ENCODE measurements at places on chromosomes 12 and 14. TPM values are rescaled to one million over a fixed set of nuclear protein-coding genes. Genes with fewer than 3 reads are reported as not detected.

GRCh38 chr14:75196468-75196867 lies 20.1 kb upstream of the TMED10 start:
- no peaks in the 10 kb centered on the region for H3K27me3 ChIP-seq
- H3K36me3 ChIP-seq: no peaks in the 10 kb centered on the region
- no peak for DNase-seq
- H3K4me1 ChIP-seq: no peaks in the 10 kb centered on the region
- no peak overlapping the region for H3K27ac ChIP-seq
- no peak overlapping the region for H3K4me3 ChIP-seq

GRCh38 chr12:21502164-21502496 lies 541 bp downstream of the GOLT1B start:
- peak; percentile 41 for DNase-seq
- peaks cover 15% of the 10 kb centered on the region for H3K4me1 ChIP-seq
- no peaks in the 10 kb centered on the region for H3K27me3 ChIP-seq
- peaks cover 13% of the 10 kb centered on the region for H3K36me3 ChIP-seq
- H3K27ac ChIP-seq: peak overlapping the region; percentile 97

DNA sequence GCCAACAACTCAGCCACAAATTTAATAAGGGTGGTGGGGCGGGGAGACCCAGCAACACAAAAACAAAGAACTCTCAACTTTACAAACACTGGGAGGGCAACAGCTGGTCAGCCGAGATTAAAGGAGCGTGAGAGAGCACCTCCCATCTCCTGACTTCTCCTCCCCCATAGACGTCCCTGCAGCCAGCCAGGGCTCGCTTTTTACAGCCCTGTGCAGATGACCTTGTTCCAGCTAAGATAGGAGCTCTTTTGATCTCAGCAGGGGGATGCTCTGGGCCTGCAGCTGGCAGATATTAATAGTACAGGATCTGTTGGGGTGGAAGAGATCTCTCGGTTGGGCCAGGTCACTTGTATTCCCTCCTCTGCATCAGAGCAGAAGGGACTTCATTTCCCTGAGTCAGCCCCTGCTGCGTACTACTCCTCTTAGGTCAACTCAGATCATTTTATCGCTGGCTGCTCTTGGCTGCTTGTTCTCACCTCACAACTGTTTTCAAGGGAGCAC lies 475.8 kb downstream of the RAD51B start:
- H3K27ac ChIP-seq: no peak overlapping the region
- peaks cover 4% of the 10 kb centered on the region for H3K4me1 ChIP-seq
- H3K4me3 ChIP-seq: no peak overlapping the region
- DNase-seq: no peak

GRCh38 chr12:32478858-32479725 lies 79.7 kb downstream of the FGD4 start:
- no peaks in the 10 kb centered on the region for H3K36me3 ChIP-seq
- no peaks in the 10 kb centered on the region for H3K27me3 ChIP-seq
- no peak overlapping the region for H3K4me3 ChIP-seq
- no peak for DNase-seq

- H3K4me3 ChIP-seq: no peak overlapping the region
- H3K36me3 ChIP-seq: no peaks in the 10 kb centered on the region
- no peak overlapping the region for H3K27ac ChIP-seq
- peaks cover 16% of the 10 kb centered on the region for H3K4me1 ChIP-seq
- peaks cover 11% of the 10 kb centered on the region for H3K27me3 ChIP-seq
- no peak for DNase-seq
These were observed 5.0 kb upstream of the KCNK13 start for GRCh38 chr14:90056826-90057225.

DNA sequence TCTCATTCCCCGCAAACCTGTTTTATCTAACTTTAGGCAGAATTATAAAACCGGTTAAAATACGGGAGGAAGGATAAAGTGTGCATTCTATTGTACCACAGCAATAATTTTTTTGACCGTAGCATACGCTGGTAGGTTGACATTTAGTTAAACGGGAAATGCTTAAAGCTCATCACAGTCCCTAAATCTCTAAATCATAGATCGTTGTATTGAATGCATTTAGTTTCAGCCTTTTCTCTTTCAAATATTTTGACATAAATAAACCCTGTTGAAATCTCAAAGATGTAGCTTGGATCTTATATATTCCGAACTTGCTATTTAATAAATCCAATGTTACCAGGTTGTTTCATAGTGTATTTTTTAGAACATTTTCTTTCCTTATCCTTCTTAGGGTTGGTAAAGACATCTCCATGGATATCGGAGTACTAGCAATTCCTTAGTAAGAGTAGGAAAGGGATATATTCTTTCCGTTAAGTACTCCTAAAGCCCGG lies 798 bp downstream of the CLEC2B start:
- no peak overlapping the region for H3K4me3 ChIP-seq
- H3K27me3 ChIP-seq: no peaks in the 10 kb centered on the region
- H3K27ac ChIP-seq: no peak overlapping the region
- no peaks in the 10 kb centered on the region for H3K36me3 ChIP-seq
- DNase-seq: no peak
- H3K4me1 ChIP-seq: no peaks in the 10 kb centered on the region

GRCh38 chr14:104481323-104481722 lies 98.2 kb upstream of the C14orf180 start:
- DNase-seq: no peak
- H3K36me3 ChIP-seq: no peaks in the 10 kb centered on the region
- H3K27ac ChIP-seq: no peak overlapping the region
- no peaks in the 10 kb centered on the region for H3K4me1 ChIP-seq

DNA sequence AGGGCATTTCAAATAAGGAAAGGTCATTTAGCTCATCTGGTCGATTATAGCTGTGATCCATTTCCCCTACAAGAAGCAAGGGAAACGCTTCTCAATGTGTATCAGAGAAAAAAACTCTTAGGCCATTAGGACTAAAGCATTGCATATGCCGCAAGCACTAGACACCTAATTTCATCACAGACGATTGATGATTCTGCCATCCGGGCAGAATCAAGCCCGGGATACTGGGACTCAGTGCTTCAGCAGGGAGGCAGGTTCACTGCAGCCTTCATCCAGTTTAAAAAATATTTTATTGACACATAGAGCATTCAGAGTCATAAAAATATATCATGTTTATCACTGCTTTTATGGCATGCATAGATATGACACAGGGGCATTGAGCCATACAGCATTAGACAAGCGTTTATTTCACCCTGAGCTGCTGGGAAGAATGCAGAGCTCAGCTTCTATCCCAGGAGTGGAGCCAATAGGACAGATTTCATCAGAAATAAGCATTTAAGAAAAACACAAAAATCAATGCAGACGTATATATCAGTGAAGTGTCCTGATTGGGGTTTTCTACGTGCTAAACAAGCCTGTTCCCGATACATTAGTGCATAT lies 806.9 kb downstream of the GALC start:
- no peaks in the 10 kb centered on the region for H3K27me3 ChIP-seq
- H3K36me3 ChIP-seq: no peaks in the 10 kb centered on the region
- H3K27ac ChIP-seq: no peak overlapping the region

GRCh38 chr14:36949371-36949770 lies 223.0 kb downstream of the SLC25A21 start:
- no peaks in the 10 kb centered on the region for H3K36me3 ChIP-seq
- DNase-seq: no peak
- H3K4me1 ChIP-seq: peaks cover 5% of the 10 kb centered on the region
- H3K4me3 ChIP-seq: no peak overlapping the region

- no peaks in the 10 kb centered on the region for H3K27me3 ChIP-seq
- H3K4me3 ChIP-seq: no peak overlapping the region
- H3K36me3 ChIP-seq: no peaks in the 10 kb centered on the region
- no peak for DNase-seq
These were observed 18.8 kb upstream of the P2RX4 start for GRCh38 chr12:121191151-121191550.

- no peaks in the 10 kb centered on the region for H3K27me3 ChIP-seq
- peaks cover 3% of the 10 kb centered on the region for H3K36me3 ChIP-seq
- H3K4me1 ChIP-seq: no peaks in the 10 kb centered on the region
These were observed 87.4 kb downstream of the SYT1 start for GRCh38 chr12:78951803-78952551.

DNA sequence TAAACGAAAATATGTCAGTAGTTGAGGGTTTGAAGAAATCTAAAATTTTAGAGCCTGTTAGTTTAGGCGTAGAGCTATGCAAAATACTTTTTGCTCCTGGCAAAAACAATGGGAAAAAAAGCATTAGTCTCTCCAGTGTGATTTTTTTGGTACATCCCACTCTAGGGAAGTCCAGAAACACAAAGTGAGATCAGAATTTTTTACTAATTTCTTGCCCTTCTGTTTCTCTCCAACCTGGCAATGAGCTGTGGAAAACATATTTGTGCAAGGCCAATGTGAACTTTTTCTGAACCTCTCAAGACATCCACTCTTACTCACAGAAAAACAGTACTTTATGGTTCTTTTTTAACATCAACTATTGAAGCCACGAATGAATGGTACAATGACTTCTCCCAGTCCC lies 56.9 kb upstream of the DCN start:
- no peak overlapping the region for H3K4me3 ChIP-seq
- H3K4me1 ChIP-seq: no peaks in the 10 kb centered on the region
- no peak for DNase-seq

- H3K27me3 ChIP-seq: no peaks in the 10 kb centered on the region
- H3K4me3 ChIP-seq: no peak overlapping the region
- H3K27ac ChIP-seq: no peak overlapping the region
- H3K4me1 ChIP-seq: no peaks in the 10 kb centered on the region
- no peak for DNase-seq
- H3K36me3 ChIP-seq: no peaks in the 10 kb centered on the region
These were observed 38.7 kb upstream of the GPATCH2L start for GRCh38 chr14:76112889-76113624.

Gene PIWIL1
- not detected for total RNA-seq

Gene PKP2
- total RNA-seq: 18.7 TPM

Gene LMNTD1
- not detected for total RNA-seq

Gene BICDL1
- total RNA-seq: 7.3 TPM

Gene FERMT2
- 364 TPM for total RNA-seq

Gene GALNT8
- 6.8 TPM for total RNA-seq

Gene FRMD6
- 498 TPM for total RNA-seq

Gene CDCA3
- total RNA-seq: 2.3 TPM

Gene KRT85
- total RNA-seq: not detected

Gene LALBA
- not detected for total RNA-seq

Gene HOXC11
- not detected for total RNA-seq

Gene POTEM
- total RNA-seq: not detected

Measured in astrocyte (in vitro differentiated cells and primary cell).